Body of pancreas (tissue), 4 donors: ENCODE measurements at places on chromosomes 2 and 18. TPM values are rescaled to one million over a fixed set of nuclear protein-coding genes. Genes with fewer than 3 reads are reported as not detected.
A peak's percentile ranks its signal among the peaks of the same experiment; 100 is the strongest.

DNA sequence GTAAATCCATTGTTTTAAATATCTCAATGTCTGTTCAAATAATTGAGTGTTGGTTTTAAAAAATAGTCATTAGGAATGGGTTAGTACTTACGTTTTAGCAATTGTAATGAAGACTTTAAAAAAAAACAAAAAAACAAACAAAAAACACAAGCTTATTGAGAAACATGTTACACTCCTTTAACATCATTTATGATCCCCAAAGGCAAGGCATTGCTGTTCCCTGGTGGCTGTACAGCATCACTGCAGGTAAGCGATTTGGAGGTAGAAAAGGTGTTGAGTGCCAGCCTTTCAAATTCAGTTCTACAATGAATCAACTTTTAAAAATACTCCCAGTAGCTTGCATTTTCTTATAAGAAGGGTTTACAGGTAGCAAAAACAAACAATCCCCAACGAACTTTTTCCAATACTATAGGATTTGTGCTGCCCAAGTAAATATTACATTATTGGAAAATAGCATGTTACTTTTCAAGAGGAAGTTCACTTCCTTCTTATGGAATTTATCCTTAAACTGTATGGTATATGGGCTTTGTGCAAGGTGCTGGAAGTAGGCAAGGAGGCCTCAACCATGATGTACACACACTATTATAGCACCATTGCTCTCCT is 27.5 kb downstream of the CNRIP1 start:
- H3K36me3 ChIP-seq = no peaks in the 10 kb centered on the region
- no peak overlapping the region for H3K4me3 ChIP-seq
- H3K27me3 ChIP-seq = no peaks in the 10 kb centered on the region
- H3K27ac ChIP-seq = no peak overlapping the region

DNA sequence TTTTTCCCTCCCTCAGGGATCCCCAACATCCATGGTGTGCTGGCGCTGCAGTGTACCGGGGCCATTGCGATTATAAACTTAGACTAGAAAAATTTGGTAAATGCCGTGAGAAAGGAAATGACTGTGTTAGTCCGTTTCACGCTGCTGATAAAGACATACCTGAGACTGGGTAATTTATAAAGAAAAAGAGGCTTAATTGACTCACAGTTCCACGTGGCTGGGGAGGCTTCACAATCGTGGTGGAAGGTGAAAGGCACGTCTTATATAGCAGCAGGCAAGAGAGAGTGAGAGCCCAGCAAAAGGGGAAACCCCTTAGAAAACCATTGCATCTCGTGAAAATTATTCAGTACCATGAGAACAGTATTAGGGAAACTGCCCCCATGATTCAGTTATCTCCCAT is 44.3 kb downstream of the NTSR2 start:
- H3K36me3 ChIP-seq = peaks cover 2% of the 10 kb centered on the region
- no peak for DNase-seq
- H3K4me3 ChIP-seq = no peak overlapping the region
- H3K27me3 ChIP-seq = no peaks in the 10 kb centered on the region

DNA sequence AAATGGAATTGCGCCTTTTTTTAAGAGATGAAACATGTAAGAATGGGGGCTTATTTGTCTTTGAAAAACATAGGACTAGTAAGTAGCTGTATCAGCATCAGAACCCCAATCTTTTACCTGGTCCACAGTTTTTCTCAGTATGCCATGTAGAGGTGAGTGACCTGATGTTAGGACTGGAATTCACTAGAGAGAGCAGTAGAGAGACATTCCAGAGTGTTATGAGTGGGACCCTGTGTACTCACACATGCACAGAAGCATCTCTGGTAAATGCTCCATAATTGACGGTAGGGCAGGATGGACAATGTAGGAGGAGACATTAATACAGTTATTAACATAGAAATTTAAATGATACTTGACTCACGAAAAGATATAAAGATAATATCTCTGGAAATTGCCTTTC is 1.4 kb upstream of the GALNT13 start:
- no peaks in the 10 kb centered on the region for H3K36me3 ChIP-seq
- no peaks in the 10 kb centered on the region for H3K27me3 ChIP-seq
- no peak for DNase-seq

- DNase-seq = no peak
- peaks cover 10% of the 10 kb centered on the region for H3K4me1 ChIP-seq
- H3K4me3 ChIP-seq = no peak overlapping the region
- H3K27me3 ChIP-seq = no peaks in the 10 kb centered on the region
- H3K36me3 ChIP-seq = no peaks in the 10 kb centered on the region
Observed at GRCh38 chr2:183594150-183594549, 469.9 kb downstream of the NUP35 start.

DNA sequence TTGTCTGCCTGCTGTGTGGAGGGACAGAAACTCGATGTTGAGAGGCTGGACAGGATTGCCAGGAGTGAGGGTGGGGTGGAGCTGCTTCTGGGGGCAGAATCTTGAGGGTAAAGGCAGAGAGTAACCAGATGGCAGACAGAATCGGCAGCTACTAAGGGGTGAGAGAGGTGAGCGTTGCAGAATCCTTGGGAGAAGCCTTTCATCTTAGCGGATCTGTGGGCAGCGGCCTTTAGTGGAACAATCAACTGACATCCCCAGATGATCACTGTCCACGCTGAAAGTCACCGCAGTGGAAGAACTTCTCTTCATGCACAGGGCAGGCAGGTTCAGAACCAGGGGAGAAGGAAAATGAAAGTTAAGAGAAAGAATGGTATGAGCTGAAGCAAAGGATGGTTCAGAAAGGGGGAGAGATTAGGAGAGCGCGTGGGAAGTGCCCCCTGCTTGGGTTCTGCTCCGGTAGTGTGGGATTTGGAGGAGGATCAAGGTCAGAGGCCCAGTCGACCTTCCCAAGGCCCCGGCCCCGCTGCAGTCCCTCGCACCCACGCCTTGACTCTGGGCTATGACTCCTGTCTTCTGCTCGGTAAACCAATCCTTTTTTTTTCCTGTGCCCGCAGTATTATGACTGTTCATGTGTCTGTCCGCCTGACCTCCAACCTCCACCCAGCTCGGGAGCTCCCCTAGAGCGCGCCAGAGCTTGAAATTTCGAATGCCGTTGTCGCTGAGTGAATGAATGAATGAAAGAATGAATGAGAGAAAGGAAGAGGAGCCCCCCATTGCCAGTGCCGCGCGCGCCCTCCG is 584 bp downstream of the BOLA3 start:
- H3K27me3 ChIP-seq = no peaks in the 10 kb centered on the region
- no peak for DNase-seq
- peak overlapping the region; percentile 88 for H3K4me3 ChIP-seq
- H3K4me1 ChIP-seq = peaks cover 26% of the 10 kb centered on the region

DNA sequence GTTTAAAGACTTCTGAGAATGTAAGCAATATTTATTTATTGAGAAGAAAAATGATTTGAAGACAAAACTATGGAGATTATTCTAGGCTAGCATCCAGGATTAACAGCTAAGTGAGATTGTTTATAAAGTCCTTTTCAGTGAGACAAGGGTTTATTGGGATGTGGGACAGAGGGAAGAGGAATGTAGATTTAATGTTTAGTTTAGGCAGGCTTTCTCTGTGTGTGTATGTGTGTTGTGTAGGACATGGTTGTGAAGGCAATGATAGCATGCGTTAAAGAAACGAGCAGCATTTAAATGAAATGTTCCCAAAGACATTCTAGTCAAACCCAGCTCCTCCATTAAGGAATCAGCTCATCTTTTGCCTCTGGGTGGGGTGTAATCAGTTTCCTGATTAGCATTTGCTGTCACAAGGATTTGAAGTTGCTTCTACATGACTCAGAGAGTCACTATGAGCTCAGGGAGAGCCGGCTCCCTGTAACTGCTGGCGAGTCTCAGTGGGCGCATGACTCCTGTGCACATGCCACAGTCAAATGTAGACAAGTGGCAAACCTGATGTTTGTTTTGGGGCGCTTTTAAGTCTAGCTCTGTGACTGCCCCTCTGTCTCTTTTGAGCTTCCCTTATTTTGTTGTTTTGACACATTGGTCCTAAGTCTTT is 442.2 kb upstream of the CELF4 start:
- no peak for DNase-seq
- no peaks in the 10 kb centered on the region for H3K4me1 ChIP-seq
- H3K27ac ChIP-seq = no peak overlapping the region
- H3K36me3 ChIP-seq = no peaks in the 10 kb centered on the region
- H3K27me3 ChIP-seq = no peaks in the 10 kb centered on the region
- no peak overlapping the region for H3K4me3 ChIP-seq

GRCh38 chr2:214492152-214492551 is 81.3 kb downstream of the VWC2L start:
- H3K4me1 ChIP-seq = no peaks in the 10 kb centered on the region
- no peak overlapping the region for H3K4me3 ChIP-seq
- no peak overlapping the region for H3K27ac ChIP-seq
- no peaks in the 10 kb centered on the region for H3K36me3 ChIP-seq
- no peaks in the 10 kb centered on the region for H3K27me3 ChIP-seq

The UGT1A3 gene
- total RNA-seq = not detected

The DSC3 gene
- 0.26 TPM for total RNA-seq

The UGT1A6 gene
- total RNA-seq = not detected

The SNTG2 gene
- total RNA-seq = 18.7 TPM

DNA sequence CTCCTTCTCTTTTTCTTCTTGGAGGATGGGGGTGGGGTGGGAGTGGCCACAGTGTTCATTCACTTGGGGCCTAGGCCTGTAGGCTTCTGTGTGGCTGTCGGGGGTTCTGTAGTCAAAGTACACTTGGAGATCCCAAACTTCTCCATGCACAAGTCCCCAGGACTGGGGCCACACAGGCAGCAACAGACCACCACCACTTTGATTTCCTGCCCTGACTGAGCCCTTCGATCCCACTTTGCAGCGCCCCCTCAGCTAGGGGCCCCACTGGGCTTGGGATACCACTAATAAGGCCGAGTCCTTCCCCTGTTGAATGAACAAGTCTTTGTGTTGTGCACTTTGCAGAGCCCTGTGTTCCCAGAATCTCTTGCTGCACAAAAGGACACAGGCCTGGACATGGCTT is 5.5 kb upstream of the TEX51 start:
- no peaks in the 10 kb centered on the region for H3K4me1 ChIP-seq
- DNase-seq = peak; percentile 1
- H3K36me3 ChIP-seq = no peaks in the 10 kb centered on the region
- H3K27ac ChIP-seq = no peak overlapping the region
- H3K27me3 ChIP-seq = no peaks in the 10 kb centered on the region
- no peak overlapping the region for H3K4me3 ChIP-seq

DNA sequence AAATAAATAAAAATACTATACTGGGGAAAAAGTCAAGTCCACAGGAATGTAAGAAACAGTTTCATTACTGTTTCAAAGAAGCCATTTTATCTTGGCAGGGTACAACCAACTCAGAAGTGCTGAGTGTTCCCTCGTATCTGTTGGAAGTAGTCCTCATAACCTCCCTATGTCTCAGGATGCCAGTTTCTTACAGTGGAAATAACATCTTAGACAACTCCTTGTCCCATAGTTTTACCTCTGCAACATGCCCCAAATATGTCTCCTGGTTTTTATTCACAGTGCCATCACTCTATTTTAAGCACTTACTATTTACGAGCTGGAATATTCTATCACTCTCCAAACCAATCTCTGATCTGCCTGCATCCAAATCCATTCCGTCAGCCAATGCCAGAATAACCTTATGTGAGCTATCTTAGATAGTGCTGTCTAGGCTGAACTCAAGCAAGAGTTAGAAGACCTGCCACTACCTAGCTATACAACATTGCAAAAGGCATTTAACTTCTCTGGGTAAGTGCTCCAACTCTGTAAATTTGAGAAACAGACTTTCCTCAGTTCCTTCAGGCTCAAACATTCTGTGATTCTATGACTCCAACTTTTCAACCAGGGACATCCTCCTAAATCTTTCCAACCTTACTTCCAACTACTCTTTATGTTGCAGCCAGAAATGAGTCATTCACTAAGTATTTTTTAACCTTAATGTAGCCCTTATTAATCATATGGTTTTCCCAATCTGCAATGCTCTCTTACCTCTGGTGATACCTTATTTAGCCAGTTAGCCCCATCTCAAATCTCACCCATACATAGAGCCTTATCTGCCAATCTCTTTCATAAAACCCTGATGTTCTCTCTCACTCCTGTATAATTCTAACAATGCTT is 66.7 kb downstream of the RTN4 start:
- no peak overlapping the region for H3K4me3 ChIP-seq
- peak overlapping the region; percentile 30 for H3K27ac ChIP-seq
- no peaks in the 10 kb centered on the region for H3K36me3 ChIP-seq
- H3K4me1 ChIP-seq = peaks cover 74% of the 10 kb centered on the region
- DNase-seq = no peak
